ENCODE measurements at places on chromosomes 13 and 19.

DNA sequence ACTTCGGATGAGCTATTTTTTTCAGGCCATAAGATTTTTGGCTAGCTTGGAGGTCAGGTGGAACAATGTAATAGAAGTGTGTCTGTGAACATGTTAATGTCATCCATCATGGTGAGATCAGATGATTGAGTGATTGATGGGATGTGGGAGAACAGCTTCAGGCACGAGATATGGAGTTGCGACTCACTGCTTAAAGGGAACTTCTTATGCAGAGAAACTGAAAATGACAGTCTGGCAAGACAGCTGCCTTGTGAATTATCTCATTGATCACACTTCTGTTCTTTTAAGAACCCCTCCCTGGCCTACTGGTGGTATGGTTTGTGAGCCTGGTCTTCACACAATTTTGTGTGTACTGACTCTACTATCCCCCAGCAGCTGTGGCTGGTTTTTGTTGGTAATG, 96.0 kb downstream of the OLFM4 start:
- DNase-seq: no peak

- no peak for DNase-seq
These were observed 10.1 kb downstream of the TMEM255B start for GRCh38 chr13:113769106-113769505.

GRCh38 chr13:79225487-79226232, 180.4 kb downstream of the RBM26 start:
- DNase-seq: no peak

DNA sequence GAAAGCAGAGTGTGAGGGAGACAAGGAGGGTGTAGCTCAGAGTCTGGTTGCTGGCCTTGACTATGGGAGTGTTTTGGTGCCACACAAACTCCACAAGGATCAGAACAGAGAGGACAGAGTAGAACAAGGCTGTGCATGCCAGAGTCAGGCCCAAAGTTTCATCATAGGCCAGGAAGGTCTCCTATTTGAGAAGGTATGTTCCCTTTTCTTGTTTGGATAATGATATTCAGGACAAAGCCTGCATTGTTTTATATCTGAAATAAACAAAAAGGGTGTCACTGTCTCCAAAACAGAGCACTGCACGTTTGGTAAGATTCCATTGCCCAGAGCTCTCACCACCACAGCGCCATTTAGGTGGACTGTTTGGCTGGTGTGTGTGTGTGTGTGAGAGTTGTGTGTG, 3.1 kb upstream of the ZSCAN5A start:
- DNase-seq: no peak

GRCh38 chr13:105207572-105208293, 1327.7 kb downstream of the EFNB2 start:
- no peak for DNase-seq
